ENCODE measurements at places on chromosomes 16 and 17. TPM values are rescaled to one million over a fixed set of nuclear protein-coding genes. Genes with fewer than 3 reads are reported as not detected.

DNA sequence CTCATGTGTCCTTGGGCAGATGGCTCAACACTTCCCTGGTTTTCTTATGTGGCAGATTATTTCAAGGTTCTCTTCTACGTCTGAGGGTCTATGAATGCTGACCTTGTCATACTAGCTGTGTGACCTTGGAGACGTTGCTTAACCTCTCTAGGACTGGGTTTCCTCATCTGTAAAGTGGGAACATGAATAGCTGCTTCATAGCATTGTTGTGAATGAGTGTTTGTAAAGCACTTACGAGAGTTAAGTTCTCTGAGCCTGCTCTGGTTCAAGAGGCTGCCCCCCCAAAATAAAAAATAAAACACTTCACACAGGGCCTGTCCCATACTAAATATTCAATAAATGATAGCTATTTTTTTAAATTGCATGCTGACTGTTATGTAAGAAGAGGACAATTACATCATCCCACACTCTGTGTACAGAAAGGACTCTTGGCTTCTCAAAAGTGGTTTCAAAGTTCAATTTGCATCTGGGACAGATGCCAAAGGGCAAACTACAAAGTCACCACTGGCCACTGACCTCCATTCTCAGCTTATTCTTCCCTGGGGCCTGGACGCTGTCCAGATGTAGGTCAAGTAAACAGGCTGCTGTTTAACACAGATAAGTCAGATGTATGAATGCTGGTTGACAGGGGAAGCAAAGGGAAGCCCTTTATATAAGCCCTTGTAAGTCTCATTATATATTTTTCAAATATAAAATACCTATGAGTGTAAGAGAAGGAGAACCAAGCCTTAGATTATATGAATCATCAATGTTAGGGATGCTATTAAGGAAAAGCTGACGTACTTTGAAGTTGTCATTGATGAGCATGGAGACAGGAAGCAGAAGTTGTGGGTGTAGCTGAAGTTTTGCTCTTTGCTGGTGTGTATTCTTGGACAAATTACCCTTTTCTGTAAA is 15.4 kb upstream of the NDEL1 start:
- no peak for DNase-seq
- H3K27ac ChIP-seq = no peak overlapping the region
- H3K27me3 ChIP-seq = peaks cover 9% of the 10 kb centered on the region
- no peaks in the 10 kb centered on the region for H3K36me3 ChIP-seq
- H3K4me1 ChIP-seq = no peaks in the 10 kb centered on the region

GRCh38 chr17:29155227-29155965 is 24.8 kb downstream of the MYO18A start:
- H3K36me3 ChIP-seq = no peaks in the 10 kb centered on the region
- no peak overlapping the region for H3K27ac ChIP-seq
- no peak overlapping the region for H3K4me3 ChIP-seq

DNA sequence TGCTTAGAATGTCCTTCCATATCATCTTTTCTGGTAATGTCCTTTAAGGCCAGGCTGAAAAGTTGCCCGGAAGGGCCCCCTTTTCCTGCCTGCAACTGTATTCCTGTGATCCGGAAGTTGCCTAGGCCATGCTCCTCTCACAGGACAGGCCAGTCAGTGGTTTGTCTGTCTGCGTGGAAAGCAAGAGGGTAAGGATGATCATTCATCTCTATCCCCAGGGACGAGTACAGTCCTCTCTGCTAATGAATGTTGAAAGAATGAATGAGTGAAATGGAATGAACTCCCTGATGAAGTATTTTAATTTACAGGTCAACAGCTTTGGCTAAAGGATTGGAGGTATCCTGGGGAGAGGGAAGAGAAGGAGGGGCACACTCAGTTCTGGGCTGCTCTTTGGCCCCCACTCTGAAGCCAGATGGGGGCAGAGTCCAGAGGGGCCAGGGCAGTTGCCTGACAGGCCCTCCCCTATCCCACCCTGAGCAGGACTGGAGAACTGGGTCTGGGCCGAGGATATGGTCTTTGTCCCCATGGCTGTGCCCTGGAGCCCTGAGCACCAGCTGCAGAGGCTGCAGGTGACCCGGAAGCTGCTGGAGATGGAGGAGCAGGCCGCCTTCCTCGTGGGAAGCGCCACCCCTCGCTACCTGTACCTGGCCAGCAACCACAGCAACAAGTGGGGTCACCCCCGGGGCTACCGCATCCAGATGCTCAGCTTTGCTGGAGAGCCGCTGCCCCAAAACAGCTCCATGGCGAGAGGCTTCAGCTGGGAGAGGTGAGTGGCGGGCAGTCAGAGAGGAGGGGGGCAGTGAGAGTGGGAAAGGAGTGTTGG is 3.2 kb downstream of the AOC3 start:
- H3K27ac ChIP-seq = no peak overlapping the region
- no peak for DNase-seq
- no peak overlapping the region for H3K4me3 ChIP-seq
- H3K4me1 ChIP-seq = no peaks in the 10 kb centered on the region
- H3K27me3 ChIP-seq = no peaks in the 10 kb centered on the region

Gene EPX
- total RNA-seq = not detected

Gene LHX1
- total RNA-seq = not detected

Gene CDRT4
- total RNA-seq = 0.89 TPM

Gene LGALS9C
- not detected for total RNA-seq

Gene ENO3
- 17.2 TPM for total RNA-seq

Measured in CD4-positive, alpha-beta T cell (primary cell).